ENCODE measurements at places on chromosomes 3 and 15. TPM values are rescaled to one million over a fixed set of nuclear protein-coding genes. Genes with fewer than 3 reads are reported as not detected.
A peak's percentile ranks its signal among the peaks of the same experiment; 100 is the strongest.

DNA sequence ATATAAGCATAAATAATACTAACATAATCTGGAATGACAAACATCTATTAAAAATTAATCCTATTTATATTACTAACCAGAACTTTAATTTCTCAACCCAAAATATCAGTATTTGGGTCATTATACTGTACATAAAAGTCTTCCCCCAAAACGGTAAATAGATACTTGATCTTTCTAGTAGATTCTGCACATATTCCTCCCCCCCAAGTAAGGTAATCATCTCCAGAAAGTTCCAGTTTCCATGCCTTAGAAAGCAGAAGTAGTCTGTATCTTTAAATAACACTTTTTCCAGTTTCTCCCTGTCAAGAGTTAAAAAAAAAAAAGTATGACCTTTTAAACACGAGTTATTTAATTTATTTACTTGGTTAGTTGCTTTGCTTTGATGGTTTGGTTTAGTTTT, 150.7 kb upstream of the MB21D2 start:
- H3K4me1 ChIP-seq: no peaks in the 10 kb centered on the region
- H3K27ac ChIP-seq: no peak overlapping the region
- no peak for DNase-seq
- no peaks in the 10 kb centered on the region for H3K36me3 ChIP-seq
- no peaks in the 10 kb centered on the region for H3K27me3 ChIP-seq

DNA sequence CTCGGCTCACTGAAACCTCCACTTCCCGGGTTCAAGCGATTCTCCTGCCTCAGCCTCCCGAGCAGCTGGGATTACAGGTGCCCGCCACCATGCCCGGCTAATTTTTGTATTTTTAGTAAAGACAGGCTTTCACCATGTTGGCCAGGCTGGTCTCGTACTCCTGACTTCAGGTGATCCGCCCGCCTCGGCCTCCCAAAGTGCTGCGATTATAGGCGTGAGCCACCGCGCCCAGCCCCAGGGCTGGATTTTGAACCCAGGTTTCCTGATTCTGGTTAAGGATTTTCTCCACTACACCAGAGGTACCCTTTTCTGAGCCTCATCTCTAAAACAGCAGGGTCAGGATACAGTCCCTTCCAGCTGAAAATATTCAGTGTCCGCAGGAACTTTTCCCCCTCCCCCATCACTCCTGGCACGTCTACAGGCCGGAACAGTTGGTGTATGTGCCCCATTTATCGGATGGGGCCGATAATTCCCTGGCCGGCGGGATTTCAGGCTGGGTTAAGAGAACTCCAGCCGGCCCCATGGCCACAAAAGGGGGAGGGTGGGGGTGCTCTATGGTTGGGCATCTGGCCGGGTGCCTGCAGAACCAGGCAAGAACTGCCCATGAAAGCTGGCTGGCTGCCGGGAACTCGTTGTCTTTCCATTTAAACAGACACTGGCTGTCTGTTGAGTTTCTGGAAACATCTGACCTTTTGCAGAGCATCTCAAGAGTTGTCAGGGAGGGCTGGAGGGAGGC, 26.8 kb upstream of the SEMA4B start:
- H3K4me1 ChIP-seq: peaks cover 22% of the 10 kb centered on the region
- H3K27me3 ChIP-seq: no peaks in the 10 kb centered on the region
- no peaks in the 10 kb centered on the region for H3K36me3 ChIP-seq
- H3K4me3 ChIP-seq: no peak overlapping the region
- no peak for DNase-seq

SPESP1 gene
- not detected for polyA plus RNA-seq

FEZF2 gene
- not detected for polyA plus RNA-seq

DNA sequence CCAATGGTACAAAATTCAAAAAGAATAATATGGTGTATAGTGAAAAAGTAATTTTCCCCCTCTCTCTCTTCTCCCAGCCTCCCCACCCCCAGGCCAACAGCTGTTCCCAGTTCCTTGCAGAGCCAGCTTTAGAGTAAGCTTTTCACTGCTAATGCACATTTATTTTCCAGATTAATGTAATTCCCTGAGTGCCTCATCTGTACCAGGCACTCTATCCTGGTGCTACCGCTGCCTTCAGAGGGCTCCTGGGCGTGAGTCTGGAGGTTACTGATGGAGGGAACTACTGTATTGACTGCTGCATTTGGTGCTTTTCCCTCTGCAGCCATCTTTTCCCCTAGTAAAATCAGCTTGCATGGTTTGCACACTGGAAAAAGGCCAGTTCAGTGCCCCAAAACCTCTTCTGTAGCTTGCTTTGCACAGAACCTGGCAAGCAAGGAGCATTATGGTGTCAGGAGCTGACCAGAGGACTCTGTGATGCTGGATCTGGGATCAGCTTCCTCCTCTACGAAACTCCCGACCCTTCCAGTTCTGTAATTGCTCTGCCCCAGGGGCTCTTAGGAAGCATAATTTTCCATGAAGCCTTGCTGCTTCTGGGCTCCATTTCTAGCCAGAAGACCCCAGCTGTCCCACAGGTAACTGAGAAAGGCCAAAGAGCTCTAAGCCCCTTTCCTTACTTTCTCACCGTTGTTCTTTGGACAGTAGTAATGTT, 8.5 kb upstream of the USP3 start:
- no peaks in the 10 kb centered on the region for H3K36me3 ChIP-seq
- no peak for DNase-seq
- H3K27me3 ChIP-seq: no peaks in the 10 kb centered on the region
- H3K4me1 ChIP-seq: peaks cover 39% of the 10 kb centered on the region

GRCh38 chr3:8839607-8840325, 70.4 kb upstream of the OXTR start:
- DNase-seq: no peak
- H3K4me1 ChIP-seq: no peaks in the 10 kb centered on the region
- no peaks in the 10 kb centered on the region for H3K27me3 ChIP-seq

GRCh38 chr15:39312984-39313383, 267.9 kb upstream of the THBS1 start:
- no peaks in the 10 kb centered on the region for H3K4me1 ChIP-seq
- H3K4me3 ChIP-seq: no peak overlapping the region
- no peak for DNase-seq
- H3K27ac ChIP-seq: no peak overlapping the region
- H3K27me3 ChIP-seq: no peaks in the 10 kb centered on the region

PARP14 gene
- polyA plus RNA-seq: 45.2 TPM

VGLL3 gene
- polyA plus RNA-seq: not detected

- H3K36me3 ChIP-seq: no peaks in the 10 kb centered on the region
- no peak for DNase-seq
- H3K4me1 ChIP-seq: peaks cover 6% of the 10 kb centered on the region
- H3K4me3 ChIP-seq: no peak overlapping the region
Measured at GRCh38 chr3:115518100-115518852, 105.0 kb upstream of the GAP43 start.

THUMPD3 gene
- polyA plus RNA-seq: 12.4 TPM

DNA sequence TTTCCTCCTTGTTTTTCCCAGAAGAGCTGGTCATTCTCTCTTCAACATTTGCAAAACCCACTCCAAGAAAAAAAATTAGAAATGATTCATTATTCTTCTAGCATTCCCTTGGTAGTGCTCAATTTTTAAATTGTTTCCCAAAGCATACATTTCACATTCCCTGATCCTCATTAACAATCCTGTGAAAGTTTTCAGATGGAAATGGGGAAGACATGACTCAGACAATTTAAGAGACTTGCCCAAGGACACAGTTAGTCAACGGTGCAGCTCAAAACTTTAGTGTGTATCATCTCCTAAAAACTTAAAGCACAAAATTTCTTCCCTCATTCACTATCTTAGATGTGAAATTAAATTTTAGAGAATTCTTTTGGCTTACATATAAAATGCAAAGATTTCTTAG, 17.1 kb upstream of the ABI3BP start:
- H3K36me3 ChIP-seq: peaks cover 5% of the 10 kb centered on the region
- no peak overlapping the region for H3K4me3 ChIP-seq
- DNase-seq: no peak
- no peak overlapping the region for H3K27ac ChIP-seq
- no peaks in the 10 kb centered on the region for H3K4me1 ChIP-seq

CTXND1 gene
- not detected for polyA plus RNA-seq

- H3K36me3 ChIP-seq: no peaks in the 10 kb centered on the region
- H3K4me1 ChIP-seq: no peaks in the 10 kb centered on the region
- H3K27me3 ChIP-seq: no peaks in the 10 kb centered on the region
- DNase-seq: no peak
- no peak overlapping the region for H3K4me3 ChIP-seq
- no peak overlapping the region for H3K27ac ChIP-seq
Measured at GRCh38 chr3:153820035-153820434, 301.2 kb upstream of the ARHGEF26 start.

HRG gene
- polyA plus RNA-seq: not detected

DNA sequence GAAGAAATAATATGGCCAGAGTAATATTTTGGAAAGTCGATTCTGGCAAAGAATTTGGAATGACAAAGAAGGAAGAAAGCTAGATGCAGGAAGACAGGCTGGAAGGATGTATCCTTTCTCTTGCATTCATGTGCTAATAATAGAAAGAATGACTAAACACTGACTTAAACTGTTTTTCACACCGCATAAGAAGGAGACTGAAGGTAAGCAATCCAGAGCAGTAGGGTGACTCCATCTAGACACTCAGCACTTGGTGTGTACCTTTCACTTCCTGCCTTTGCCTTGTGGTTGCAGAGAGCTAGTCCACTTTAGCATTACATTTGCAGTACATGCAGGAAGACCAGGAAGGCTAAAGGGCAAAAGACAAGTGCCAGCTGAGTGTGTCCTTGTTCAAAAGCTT, 234.6 kb downstream of the RBMS3 start:
- no peak for DNase-seq
- no peak overlapping the region for H3K27ac ChIP-seq
- H3K4me1 ChIP-seq: peaks cover 4% of the 10 kb centered on the region

DNA sequence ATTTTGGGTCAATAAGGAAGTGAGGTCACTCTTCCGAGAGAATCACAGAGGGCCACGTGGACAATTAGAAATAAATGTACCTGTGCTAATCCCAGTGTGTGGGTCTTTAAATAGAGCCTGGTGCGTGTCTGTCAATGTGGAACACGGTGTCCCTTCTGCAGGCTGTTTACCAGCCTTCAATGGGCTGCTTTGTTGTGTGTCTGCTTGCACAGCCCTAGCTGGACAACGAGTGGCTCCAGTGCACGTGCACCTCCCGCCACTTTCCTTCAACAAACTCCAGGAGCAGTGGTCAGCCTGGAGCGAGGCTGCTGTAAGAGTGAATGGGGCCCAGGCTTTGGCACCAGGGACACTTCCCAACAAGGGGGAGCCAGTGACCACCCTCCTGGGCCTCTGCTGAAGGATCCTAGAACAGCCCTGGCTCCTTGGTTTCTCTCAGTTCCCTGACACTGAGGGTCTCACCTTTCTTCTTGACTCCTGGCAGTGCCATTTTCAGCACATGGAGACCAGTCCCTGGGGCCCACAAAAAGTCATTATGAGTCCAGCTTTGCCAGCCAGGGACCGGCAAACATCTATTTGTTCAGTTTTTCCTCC, 76.1 kb downstream of the ISG20 start:
- H3K4me1 ChIP-seq: peaks cover 20% of the 10 kb centered on the region
- H3K27me3 ChIP-seq: peaks cover 12% of the 10 kb centered on the region
- H3K4me3 ChIP-seq: no peak overlapping the region
- DNase-seq: no peak

IL17RC gene
- 6.5 TPM for polyA plus RNA-seq

DNA sequence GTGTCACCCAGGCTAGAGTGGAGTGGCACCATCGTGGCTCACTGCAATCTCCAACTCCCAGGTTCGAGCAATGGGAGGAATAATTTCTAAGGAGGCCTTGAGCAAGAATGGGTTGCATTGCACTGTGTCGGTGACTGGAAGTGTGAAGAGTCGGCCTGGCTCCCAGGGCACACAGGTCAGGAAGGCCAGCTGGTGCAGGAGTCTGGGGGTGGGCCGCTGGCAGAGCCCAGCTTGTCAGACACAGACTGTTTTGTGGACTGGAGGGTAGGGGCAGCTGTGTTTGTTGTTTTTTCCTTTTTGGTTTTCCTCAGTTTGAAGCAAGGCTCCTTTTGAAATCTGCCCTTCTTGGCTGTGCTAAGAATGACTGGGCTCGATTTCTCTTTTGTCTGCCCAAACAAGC, 66.2 kb downstream of the ITGA11 start:
- DNase-seq: no peak
- no peaks in the 10 kb centered on the region for H3K36me3 ChIP-seq
- no peak overlapping the region for H3K27ac ChIP-seq
- H3K4me3 ChIP-seq: no peak overlapping the region
- H3K4me1 ChIP-seq: peaks cover 11% of the 10 kb centered on the region
- no peaks in the 10 kb centered on the region for H3K27me3 ChIP-seq

IDH3A gene
- polyA plus RNA-seq: 116 TPM

GRCh38 chr3:14082108-14082657, 42.5 kb downstream of the CHCHD4 start:
- no peaks in the 10 kb centered on the region for H3K4me1 ChIP-seq
- no peak overlapping the region for H3K4me3 ChIP-seq
- H3K27me3 ChIP-seq: peaks cover 10% of the 10 kb centered on the region
- no peak for DNase-seq

GRCh38 chr15:43292375-43293078, 25.8 kb upstream of the TGM5 start:
- peaks cover 47% of the 10 kb centered on the region for H3K27me3 ChIP-seq
- no peak overlapping the region for H3K27ac ChIP-seq
- no peak for DNase-seq
- H3K36me3 ChIP-seq: no peaks in the 10 kb centered on the region

DNA sequence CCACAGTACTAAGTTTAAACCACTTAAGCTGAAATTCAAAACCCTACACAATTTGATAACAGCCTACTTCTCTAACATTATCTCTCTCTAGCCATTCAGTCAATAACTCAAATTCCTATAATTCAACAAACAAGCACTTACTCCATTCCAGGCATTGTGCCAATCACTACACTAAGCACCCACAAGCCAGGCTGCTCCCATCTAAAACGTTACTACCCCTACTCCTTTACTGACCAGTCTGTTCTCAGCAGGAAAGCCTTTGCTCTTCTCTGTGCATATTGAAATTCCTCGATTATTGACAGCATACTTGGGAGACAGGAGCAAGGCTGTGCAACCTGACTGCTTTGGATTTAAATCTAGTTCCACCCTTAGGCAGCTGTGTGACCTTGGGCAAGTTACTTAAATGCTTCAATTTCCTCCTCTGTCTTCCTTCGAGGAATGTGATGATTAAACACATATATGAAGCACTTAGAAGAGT, 177.2 kb upstream of the THBS1 start:
- peaks cover 13% of the 10 kb centered on the region for H3K27me3 ChIP-seq
- no peaks in the 10 kb centered on the region for H3K4me1 ChIP-seq
- no peak overlapping the region for H3K4me3 ChIP-seq
- H3K27ac ChIP-seq: no peak overlapping the region
- DNase-seq: no peak
- no peaks in the 10 kb centered on the region for H3K36me3 ChIP-seq

GRCh38 chr3:188446766-188447165, 292.8 kb downstream of the LPP start:
- peaks cover 12% of the 10 kb centered on the region for H3K36me3 ChIP-seq
- H3K4me3 ChIP-seq: peak overlapping the region; percentile 56
- no peak for DNase-seq
- H3K4me1 ChIP-seq: peaks cover 79% of the 10 kb centered on the region

DNA sequence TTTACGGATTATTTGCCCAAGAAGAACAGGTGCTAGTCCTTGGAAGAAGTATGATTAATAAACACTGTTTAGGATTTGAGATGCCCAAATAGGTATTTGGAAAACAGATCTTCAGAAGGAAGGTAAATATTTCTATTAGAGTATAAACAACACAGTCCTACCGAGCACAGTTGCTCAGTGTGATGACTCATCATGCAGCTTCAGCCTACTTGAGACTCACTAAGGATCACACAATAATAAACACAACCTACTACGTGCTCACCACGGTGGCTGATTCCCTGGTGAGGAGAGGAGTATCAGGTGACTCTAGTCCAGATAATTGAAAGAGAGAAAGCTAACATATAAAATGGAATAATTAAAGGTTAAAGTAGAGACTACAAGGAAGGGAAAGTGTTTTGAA, 72.0 kb downstream of the PDZRN3 start:
- H3K4me1 ChIP-seq: no peaks in the 10 kb centered on the region
- peaks cover 5% of the 10 kb centered on the region for H3K27me3 ChIP-seq
- H3K4me3 ChIP-seq: no peak overlapping the region
- H3K27ac ChIP-seq: no peak overlapping the region
- DNase-seq: no peak

RBPMS2 gene
- 0.32 TPM for polyA plus RNA-seq
